ENCODE measurements at places on chromosomes 16 and 17.

GRCh38 chr16:70804734-70805169, 3.8 kb upstream of the VAC14 start:
- DNase-seq = no peak

DNA sequence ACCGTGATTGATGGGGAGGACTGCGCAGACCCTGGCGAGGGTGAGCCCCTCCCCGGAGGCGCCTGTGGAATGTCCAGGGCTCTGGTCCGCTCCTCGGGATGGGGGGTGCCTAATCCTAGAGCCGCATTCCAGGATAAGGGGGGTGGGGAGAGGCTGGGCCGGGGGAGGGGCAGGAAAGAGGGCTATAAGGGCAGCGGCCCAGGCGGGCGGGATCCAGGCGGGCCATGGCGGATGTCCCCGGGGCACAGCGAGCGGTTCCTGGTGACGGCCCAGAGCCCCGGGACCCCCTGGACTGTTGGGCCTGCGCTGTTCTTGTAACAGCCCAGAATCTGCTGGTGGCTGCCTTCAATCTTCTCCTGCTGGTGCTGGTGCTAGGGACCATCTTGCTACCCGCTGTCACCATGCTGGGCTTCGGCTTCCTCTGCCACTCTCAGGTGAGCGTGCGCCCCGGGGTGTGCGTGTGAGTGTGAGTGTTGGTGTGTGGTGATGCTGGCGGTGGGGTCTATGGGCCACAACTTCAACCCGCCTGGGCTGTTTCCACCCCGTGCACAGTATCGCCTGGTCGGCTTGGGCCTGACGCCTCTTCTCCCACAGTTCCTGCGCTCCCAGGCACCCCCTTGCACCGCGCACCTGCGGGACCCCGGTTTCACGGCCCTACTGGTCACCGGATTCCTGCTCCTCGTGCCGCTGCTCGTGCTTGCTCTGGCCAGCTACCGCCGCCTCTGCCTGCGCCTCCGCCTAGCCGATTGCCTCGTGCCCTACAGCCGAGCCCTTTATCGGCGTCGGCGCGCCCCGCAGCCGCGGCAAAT, at the start of gene TMEM88:
Gene TMEM88 (plus strand): TSS at position 216 of the 809 bp plus-strand sequence. CDS start 9 bp downstream, at position 225.
- DNase-seq = no peak

DNA sequence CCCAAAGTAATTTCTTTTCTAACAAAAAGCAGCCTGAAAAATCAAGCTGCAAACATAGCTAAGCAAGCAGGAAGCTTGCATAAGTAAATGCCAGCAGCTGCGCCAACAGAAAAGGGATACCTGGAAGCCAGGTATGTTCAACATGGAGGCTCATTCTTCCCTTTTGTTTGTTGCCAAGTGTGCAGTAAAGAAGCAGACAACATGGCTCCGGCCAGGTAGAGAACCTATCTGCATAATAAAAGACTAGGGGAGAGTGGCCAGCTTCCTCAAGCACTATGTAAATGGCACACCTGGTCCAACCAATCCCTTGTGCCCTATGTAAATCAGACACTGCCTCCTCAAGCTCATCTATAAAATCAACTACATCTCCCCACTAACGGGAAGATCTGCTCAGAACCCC, 1407.0 kb downstream of the CDH11 start:
- no peak for DNase-seq

- no peak for DNase-seq
Observed at GRCh38 chr17:51352798-51353197, 92.5 kb downstream of the UTP18 start.

DNA sequence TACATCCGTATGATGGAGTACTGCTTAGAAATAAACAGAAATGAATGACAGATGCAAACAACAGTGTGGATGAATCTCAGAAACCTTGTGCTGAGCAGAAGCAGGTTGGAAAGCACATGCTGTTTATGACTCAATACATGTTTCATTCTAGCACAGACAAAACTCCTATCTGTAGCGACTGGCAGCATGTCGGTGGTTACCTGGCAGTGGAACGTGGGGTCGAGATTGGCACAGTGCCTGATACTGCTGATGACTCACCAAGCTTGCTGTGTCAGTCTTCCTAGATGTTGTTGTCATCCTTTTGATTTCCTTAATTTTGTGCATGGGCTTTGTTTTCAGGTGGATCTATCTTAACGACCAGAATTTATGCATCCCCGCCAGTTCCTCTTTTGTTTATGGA, 62.1 kb downstream of the GAN start:
- no peak for DNase-seq

All from stimulated activated CD8-positive, alpha-beta memory T cell treated with anti-CD3 and anti-CD28 coated beads, Interleukin-7, amount 100 ng/mL, for 48 hours (primary cell).